Camera-type eye (tissue), 1 donor: ENCODE measurements at places on chromosomes 3 and 15. TPM values are rescaled to one million over a fixed set of nuclear protein-coding genes. Genes with fewer than 3 reads are reported as not detected.

The SAMD7 gene
- total RNA-seq, result 22.0 TPM

The C3orf22 gene
- total RNA-seq, result not detected

The TMEM40 gene
- 0.82 TPM for total RNA-seq

The HEG1 gene
- total RNA-seq, result 89.8 TPM

The CCR2 gene
- total RNA-seq, result 0.77 TPM

The TAGLN3 gene
- total RNA-seq, result 78.5 TPM

The CYP1A2 gene
- total RNA-seq, result not detected

The TBC1D2B gene
- 46.0 TPM for total RNA-seq

The PCSK6 gene
- total RNA-seq, result 48.1 TPM

The CPN2 gene
- total RNA-seq, result not detected

The ZIC1 gene
- total RNA-seq, result 19.4 TPM

The GOLGA8G gene
- total RNA-seq, result not detected

The FANCD2OS gene
- total RNA-seq, result not detected
